Activated naive CD8-positive, alpha-beta T cell treated with anti-CD3 and anti-CD28 coated beads for 36 hours (primary cell): ENCODE measurements at places on chromosomes 5 and 9. TPM values are rescaled to one million over a fixed set of nuclear protein-coding genes. Genes with fewer than 3 reads are reported as not detected.

DNA sequence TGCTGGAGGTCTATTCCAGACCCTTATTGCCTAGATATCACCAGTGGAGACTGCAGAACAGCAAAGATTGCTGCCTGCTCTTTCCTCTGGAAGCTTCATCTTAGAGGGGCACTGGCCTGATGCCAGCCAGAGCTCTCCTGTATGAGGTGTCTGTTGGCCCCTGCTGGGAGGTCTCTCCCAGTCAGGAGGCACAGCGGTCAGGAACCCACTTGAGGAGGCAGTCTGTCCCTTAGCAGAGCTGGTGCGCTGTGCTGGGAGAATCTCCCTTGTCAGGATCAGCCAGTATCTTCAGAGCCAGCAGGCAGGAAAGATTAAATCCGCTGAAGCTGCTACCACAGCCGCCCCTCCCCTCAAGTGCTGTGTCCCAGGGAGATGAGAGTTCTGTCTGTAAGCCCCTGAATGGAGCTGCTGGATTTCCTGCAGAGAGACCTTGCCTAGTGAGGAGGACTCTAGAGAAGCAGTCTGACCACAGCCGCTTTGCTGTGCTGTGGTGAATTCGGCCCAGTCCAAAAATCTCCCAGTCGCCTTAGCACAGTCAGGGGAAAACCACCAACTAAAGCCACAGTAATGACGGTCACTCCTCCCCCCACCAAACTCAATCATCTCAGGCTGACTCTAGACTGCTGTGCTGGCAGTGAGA, 124.1 kb downstream of the JAKMIP2 start:
- DNase-seq, result no peak

The TMEFF1 gene
- total RNA-seq, result 0.10 TPM

The TMC1 gene
- not detected for total RNA-seq

DNA sequence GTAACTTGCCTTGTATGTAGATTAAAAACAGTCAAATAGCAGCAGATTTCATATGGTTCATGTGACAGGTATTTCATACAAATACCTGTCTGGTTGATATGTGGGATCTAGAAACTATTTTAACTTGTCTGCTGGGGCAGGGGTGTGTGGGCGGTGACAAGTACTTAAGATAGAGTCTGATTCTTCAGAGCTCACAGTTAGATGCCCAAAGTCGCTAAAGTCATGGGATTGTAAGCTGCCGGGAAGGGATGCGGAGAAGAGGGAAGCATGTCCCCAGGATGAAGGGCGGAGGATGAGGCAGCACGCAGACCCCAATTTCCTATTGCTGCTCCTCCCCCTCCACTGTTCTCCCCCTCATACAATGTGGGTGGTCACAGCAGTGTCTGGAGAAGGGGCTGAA, 13.3 kb downstream of the ANXA6 start:
- DNase-seq, result no peak

The SH3TC2 gene
- not detected for total RNA-seq

The GRXCR2 gene
- not detected for total RNA-seq
